H54 (cell line): ENCODE measurements at places on chromosomes 13 and 19.
A peak's percentile ranks its signal among the peaks of the same experiment; 100 is the strongest.

DNA sequence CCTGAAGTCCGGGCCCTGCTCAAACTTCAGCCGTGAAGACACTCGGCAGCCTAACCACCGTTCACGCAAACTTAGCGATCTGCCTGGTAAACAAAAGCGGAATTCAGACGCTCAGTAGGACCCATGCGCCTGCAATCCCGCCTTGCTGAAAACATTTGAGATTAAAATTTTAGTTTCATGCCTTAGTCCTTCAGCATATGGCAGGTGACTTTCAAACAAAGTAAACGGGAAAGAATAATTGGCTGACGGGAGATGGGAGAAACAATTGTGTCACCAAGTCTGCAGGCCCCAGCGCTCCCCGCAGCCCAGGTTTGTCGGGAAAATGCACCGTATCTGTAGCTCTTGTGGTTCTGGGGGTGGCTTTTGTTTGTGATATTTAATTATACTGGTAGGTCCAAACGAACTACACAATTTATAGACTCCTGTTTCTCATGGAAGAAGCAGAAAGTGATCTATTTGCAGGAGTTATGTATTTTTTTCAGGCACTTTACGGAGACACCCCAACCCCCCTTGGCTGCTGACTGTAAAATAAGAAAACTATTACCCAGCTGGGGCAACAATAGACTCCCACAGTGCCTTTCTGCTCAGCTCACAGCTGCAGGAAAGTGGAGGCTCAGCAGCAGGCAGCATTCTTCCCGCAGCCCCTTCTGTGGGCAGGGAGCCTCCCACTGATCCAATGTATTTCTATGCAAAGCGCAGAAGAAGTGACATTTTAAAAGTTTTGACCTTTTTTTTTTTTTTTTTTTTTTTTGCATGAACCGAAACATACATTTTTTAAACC is 94.8 kb downstream of the SOX1 start:
- no peak for DNase-seq

DNA sequence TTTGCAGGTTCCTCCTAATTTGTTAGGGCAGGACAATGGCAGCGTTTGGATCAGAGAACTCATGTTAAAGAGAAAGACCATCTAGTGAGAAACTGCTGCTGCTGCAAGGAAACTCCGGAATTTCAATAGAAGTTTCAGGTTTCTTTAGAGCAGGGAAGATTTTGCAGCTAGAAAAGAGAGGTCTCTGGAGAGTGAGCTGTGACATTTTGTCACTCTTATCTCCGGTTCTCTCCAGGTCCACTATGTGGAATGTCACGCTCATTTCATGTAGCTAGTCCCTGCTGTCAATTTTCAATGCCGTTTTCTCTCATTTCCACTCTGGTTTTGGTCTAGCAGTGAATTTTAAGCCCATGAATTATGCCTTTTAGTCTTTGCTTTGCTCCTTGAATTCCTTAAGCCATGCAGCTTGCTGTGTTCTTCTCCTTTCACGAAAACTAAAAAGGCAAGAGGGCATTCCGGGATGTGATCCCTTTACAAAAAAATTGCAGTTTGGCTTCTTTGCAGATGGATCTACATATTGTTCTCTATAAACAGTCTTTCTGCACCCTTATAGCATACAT is 46.7 kb upstream of the POSTN start:
- no peak for DNase-seq

GRCh38 chr19:10353793-10354391 is 14.5 kb upstream of the ICAM3 start:
- DNase-seq, result no peak

- peak; percentile 6 for DNase-seq
Measured at GRCh38 chr13:46633416-46633815, 80.4 kb downstream of the LRCH1 start.

DNA sequence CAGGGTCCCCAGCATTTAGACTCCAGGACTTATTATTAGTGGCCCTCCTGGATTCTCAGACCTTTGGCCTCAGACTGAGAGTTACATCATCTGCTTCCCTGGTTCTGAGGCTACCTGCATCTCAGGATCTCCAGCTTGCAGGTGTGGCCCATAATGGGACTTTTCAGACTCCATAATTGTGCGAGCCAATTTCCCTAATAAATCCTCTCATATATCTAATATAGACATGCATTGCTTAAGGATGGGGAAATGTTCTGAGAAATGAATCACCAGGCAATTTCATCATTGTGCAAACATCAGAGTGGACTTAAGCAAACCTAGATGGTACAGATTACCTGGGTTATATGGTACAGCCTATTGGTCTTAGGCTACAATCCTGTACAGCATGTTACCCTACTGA is 116.5 kb upstream of the FBXL3 start:
- DNase-seq, result no peak

GRCh38 chr13:33204130-33204927 is 81.2 kb downstream of the STARD13 start:
- DNase-seq, result no peak

GRCh38 chr19:35913589-35913988 is 5.5 kb upstream of the TYROBP start:
- DNase-seq, result no peak

- no peak for DNase-seq
Measured at GRCh38 chr19:38551450-38551813, 66.3 kb downstream of the MAP4K1 start.

DNA sequence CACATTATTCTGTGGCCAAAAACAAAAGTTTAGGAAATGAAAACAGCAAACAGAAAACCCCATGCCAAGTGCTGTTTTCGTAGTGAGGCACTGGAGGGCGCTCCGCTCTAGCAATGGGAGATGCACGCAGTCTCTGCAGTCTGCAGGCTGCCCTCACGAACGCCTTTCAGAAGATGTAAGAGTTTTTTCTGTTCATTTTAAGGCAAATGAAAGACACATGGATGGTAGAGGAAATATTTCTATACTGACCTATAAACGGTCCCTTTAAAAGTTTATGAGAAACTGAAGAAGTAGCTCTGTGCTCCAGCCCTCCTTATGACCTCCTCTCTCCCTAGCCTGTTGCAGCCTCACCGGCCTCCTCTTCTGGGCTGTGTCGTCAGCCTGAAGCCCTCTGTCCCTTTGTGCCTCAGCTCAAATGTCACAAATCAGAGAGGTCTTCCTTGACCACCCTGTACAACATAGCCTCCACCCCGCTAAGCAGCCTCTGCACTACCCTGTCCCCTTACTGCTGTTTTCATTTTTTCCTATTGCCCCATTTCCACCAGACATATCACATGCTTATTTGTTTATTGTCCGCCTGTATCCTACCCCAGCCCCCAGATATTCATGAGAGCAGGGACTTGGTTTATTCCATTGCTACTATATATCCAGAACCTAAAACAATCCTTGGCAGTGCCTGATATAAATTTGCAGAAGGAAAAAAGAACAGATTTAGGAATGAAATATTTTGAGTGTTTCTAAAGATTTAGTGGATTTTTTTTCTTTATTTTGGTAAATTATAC is 116.4 kb downstream of the TM9SF2 start:
- DNase-seq, result peak; percentile 65

DNA sequence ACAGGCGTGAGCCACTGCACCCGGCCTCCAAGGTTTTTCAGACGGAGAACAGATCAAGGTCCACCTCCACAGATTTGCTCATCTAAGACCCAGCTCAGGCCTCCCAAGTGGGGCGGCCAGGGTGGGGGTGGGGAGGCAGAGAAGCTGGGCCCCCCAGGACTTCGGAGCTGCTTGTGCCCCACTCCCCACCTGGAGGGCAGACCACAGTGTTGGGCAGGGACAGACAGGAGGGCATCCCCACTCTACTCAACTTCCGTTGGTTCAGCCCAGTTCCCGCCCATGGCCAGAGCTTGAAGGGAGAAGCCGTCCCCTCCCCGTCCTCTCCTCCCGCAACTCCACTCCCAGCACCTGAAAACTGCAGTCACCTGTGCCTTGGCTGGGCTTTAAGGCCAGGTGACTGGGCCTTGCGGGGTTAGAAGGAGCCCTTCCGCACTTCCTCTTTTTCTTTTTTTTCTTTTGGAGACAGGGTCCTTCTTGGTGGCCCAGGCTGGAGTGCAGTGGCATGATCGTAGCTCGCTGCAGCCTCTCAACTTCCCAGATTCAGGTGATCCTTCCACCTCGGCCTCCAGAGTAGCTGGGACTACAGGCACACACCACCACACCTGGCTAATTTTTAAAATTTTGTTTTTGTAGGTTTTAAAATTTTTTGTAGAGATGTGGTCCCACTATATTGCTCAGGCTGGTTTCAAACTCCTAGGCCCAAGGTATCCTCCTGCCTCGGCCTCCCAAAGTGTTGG is 734 bp upstream of the LRRC8E start:
- DNase-seq, result no peak

GRCh38 chr13:101942535-101943157 is 459.2 kb downstream of the FGF14 start:
- DNase-seq, result no peak

DNA sequence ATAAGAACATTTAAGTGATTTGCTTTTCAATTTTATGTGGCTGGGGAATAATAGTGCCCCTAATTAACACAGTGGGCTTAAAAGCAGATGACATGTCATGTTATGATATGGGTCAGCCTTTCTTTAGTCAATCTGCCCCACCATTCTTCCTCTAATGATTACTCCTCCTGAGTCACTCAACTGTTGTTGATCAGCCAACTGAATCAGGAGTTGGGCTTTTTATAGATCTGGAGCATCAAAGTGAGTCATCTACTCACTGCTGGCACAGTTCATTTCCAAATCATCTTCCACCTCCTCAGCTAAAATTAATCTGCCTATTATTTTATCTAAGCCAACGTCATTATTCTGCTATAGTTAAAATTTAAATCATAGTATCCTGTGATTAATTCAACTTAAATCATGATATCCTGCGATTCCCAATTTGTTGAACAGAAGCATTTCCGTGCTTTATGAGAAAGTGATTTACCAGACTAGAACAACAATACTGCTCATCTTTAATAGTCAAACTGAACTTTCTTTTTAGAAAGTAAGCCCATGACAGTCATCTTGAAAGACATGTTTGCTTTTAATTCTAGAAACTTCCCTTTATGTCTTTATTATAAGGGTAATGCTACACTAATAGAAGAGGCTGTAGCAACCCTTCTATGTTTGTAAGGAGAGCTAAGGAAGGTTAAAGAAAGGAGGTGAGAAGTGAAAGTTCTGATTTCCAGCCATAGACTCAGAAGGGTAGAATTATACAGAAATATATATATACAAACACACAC is 551.4 kb downstream of the TBC1D4 start:
- peak; percentile 5 for DNase-seq

DNA sequence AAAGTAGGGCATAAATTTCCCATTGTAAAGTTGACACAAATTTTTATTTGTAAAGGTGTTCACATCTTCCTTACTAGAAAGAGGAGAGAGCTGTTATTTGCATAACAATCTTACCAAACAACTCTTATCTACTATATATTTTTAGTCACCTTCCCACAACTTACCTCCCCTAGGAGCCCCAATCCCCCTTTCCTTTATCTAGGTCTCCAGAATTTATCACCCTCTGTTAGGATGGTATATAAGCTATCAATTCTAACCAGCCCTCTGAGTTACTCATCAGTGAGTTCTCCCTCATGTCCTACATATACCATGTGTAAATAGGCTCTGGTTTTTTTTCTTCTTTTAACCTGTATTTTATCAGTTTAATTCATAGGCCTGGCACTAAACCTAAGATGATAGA is 62.2 kb downstream of the DCT start:
- no peak for DNase-seq

DNA sequence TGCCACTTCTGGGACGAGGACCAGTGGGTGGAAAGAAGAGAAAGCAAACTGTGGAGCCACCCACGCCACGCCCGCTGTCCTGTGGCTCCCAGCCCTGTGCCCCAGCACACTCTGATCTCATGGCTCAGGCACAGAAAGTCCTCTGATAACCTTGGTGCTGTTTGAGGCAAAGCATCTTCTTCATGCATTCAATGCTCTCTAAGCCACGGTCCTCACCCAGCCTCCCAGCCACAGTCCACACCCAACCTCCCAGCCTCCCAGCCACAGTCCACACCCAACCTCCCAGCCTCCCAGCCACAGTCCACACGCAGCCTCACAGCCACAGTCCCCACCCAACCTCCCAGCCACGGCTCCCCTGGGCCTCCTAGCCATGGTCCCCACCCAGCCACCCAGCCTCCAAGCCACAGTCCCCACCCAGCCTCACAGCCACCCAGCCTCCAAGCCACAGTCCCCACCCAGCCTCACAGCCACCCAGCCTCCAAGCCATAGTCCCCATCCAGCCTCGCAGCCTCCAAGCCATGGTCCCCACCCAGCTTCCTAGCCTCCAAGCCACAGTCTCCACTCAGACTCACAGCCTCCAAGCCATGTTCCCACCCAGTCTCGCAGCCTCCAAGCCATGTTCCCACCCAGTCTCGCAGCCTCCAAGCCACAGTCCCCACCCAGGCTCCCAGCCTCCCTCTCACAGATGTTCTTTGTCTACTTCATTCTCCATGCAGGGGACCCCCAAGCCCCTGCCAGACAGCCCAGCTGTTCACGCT is 74.9 kb downstream of the SOX1 start:
- DNase-seq, result no peak

DNA sequence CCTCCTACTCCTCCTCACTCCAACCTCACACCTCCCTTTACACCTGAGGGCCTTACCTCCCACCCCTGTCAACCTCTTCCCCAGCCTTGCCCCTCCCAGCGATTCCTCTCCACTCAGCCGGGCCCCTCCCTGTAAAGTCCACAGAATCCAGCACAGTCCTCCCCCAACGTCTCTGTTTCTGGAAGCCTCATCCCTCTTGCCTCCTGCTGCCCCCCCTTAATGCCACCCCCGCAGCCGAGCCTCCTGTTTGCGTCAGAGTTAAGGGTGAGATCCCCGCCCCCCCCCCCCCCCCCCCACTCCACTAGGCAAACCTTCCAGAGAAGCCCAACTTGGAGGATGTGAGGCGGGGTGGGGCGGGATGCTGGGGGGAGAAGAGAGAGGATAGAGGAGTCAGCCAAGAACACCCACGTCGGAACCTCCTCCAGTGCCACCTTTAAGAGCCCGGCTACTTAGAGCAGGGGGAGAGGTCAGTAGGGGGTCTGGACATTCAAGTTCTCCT is 2.1 kb downstream of the UNC13A start:
- DNase-seq, result no peak

- DNase-seq, result no peak
Measured at GRCh38 chr19:7492142-7492541, 3.3 kb upstream of the PEX11G start.

DNA sequence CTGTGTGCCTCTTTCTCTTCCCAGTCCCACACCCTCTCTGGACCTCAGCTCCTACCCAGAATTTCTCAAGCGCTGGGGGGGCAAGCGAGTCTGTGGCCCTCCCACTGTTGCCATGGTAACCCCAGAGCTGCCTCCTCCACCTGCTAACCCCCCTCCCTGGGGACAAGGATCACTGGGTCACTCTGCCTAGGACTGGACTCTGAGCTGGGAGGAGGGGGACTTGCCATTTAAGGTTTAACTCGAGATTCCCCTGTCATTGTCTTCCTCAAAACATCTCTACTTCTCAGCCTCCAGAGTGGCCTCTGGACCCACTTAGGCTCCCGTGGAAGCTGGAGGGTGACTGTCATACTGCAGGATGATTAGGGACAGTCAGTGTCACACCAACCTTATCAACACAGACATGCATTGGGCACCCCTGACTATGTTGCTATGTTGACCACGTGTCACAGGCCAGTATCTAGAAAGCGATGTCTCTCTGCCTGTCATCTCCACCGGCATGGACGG is 2.2 kb downstream of the PALM3 start:
- DNase-seq, result no peak
